Stimulated activated CD8-positive, alpha-beta memory T cell treated with anti-CD3 and anti-CD28 coated beads, Interleukin-7, amount 100 ng/mL, for 24 hours (primary cell): ENCODE measurements at places on chromosomes 2 and 18.

DNA sequence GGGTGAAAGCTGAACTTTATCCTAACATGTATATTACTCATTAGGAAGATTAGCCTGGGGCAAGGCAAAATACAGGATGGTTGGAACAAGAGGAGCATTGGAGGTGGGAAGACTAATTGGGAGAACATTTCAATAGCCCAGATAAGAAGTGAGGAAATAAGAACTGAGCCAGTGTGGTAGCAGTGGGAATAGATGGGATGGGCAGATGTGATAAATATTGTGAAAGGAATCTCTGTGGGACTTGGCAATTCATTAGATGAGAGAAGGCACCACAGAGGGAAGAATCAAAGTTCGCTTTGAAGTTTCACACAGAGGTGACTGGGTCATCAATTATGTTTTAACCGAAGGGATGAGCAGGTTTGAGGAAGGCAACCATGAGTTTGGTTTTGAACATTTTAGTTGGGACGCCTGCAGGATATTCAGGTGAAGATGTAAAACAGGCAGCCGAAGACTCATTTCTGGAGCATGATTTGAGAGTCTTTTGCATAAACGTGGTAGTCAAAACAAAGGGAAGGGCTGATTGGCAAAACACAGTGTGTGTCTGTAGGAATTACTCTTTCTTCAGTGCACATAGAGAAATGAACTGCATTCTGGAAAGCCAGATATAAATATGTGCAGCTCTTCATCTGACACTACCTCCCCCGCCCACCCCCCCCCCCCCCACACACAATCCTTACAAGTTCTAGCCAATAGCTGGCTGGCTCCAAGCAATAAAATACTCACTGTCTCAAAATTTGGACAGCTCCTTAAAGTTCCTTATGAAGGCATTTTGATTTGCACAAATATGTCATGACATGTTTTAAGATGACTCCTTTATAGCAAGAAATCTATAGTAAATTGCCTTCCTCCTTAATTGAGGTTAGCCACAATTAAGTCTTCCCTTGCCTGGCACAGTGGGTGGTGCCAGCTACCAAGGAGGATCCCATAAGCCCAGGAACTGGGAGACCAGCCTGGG lies 1.9 kb upstream of the SLC1A4 start:
- no peak for DNase-seq

- no peak for DNase-seq
These were observed 190.8 kb downstream of the RTP5 start for GRCh38 chr2:242060212-242060835.

- DNase-seq, result no peak
These were observed 226.0 kb downstream of the FAM210A start for GRCh38 chr18:13500227-13500865.

- no peak for DNase-seq
These were observed 50.1 kb downstream of the SLC14A1 start for GRCh38 chr18:45774065-45774521.

DNA sequence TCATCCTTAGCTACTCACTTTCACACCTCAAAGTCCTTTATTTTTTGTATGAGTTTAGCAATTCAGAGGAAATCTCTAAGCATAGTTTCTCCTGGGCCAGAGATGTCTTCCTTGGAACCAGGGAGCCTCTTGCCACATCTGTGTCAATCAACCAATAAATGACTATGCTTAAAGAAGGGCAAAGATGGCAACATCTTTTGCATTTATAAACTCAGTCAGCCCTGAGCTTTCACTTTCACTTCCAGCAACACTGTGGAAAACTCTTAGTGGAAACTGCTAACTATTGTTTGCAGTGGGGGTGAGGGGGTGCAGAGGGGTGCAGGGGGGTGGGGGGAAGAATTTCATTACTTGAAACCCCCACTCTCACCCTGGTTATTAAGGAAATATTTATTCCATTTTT lies 3.4 kb downstream of the ACVR1C start:
- DNase-seq, result no peak

- no peak for DNase-seq
These were observed 629 bp downstream of the PRELID3A start for GRCh38 chr18:12408247-12408869.

GRCh38 chr2:216633616-216634369 lies 573 bp downstream of the IGFBP2 start:
- DNase-seq, result no peak

GRCh38 chr2:47531378-47532042 lies 128.6 kb downstream of the MSH2 start:
- DNase-seq, result no peak

- DNase-seq, result no peak
These were observed 518.2 kb upstream of the ZEB2 start for GRCh38 chr2:145038041-145038525.

DNA sequence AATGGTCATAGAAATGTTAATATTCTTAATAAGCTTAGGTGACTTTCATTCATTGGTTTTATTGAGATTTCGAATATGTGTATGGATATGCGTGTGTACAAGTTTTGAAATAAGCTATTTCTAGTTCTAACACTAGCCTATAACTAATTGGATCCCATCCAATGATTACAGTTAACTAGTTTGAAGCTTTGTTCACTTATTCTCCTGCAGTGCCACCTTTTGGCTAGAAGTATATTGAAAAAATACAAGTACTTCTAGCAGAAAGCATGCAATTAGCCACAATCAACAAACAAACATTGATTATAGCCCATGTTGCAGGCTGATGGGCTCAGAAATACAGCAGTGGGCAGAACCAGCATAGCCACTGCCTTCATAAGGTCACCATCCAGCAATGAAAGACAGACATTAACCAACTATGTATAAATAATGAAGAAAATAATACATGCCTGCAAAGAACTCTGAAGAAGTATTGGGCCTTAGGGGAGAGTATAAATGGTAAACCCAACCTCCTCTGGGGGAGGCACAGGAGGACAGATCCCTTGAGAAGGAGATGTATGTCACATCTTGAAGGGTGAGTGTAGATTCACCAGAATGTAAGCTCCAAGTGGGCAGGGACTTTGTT lies 5.1 kb upstream of the PIEZO2 start:
- DNase-seq, result no peak

DNA sequence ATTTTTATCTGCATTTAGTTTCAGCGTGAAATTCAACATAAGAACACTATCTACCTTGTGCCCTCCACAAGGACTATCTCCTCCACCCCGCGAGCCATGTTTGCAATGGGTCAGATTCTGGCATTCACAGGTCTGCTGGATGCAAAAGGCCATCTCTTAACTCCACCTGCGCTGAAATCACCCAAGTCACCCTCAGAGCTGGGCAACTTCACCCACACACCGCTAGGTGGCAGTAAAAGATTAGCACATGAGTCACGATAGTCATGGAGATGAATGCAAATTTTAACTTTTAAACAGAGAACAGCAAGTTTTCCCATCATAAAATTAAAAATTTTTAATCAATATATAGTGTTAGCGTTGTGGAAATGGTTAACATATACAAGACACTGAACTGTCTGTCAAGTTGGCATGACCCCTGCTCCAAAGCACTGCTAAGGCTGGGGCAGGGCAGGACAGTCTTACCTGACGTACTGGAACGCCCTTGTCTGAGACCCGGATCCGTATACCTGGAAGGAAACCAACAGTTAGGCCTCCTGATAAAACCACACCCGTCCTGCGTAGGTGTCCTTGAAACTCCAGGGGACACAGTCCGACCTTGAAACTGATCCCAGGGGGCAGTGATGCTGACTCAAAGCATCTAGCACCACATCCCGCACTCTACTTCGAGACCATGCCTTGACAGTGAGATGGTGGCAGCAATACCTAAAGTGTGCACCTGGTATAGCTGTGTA lies 89.6 kb downstream of the UXS1 start:
- no peak for DNase-seq

DNA sequence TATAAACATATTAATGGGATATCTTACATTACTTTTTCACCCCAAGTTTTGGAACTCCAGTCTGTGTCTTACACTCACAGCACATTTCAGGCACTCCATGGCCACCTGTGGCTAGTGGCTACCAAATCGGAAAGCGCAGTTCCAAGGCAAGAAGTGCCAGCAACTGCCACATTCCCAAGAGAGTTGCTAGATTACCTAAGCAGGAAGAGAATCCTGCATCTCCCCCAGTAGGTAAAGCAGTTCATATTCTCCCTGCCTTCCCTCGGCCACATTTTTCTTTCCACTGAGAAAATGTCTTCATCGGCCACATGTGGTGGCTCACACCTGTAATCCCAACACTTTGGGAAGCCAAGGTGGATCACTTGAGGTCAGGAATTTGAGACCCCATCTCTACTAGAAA lies 62.8 kb downstream of the MEX3C start:
- DNase-seq, result no peak

DNA sequence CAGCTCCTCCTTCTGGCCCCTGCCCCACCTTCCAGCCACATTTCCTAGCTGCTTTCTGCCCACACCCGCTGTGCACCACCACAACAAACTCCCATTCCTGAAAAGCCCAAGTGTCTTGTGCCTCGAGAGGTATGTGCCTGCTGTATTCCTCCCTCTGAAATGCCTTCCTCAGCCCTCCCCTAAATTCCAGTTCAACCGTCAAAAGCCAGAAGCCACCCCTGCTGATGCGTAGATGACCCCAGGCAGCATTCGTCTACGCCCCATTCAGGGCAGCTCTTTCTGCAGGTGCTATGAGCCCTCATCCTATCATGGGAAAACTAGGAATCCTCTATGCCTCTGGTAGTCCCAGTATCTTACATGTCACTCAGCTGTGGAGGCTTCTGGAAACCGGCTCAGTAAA lies 71.7 kb downstream of the DNMT3A start:
- no peak for DNase-seq

- DNase-seq, result no peak
These were observed 108.5 kb downstream of the WDSUB1 start for GRCh38 chr2:159177957-159178356.

GRCh38 chr18:76442413-76443171 lies 52.5 kb downstream of the ZNF516 start:
- no peak for DNase-seq

DNA sequence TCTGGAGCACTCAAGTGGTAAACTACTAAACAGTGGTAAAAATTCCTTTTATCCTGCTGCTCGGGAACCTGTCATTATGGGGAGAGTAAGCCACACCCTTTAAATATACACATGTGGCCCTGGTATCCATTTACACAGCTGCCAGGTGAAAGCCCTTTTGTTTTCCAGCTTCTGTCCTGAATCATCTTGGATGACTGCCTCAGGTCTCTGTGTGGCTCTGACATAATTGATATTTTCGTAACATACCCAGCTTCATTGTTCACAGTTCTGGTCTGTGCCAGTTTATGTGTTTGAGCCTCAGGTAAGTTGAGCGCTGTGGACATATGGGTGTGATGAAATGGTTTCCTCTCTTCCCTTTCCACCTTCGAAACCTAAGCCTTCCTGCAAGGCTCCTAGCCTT lies 15.7 kb upstream of the TTC39C start:
- DNase-seq, result no peak

DNA sequence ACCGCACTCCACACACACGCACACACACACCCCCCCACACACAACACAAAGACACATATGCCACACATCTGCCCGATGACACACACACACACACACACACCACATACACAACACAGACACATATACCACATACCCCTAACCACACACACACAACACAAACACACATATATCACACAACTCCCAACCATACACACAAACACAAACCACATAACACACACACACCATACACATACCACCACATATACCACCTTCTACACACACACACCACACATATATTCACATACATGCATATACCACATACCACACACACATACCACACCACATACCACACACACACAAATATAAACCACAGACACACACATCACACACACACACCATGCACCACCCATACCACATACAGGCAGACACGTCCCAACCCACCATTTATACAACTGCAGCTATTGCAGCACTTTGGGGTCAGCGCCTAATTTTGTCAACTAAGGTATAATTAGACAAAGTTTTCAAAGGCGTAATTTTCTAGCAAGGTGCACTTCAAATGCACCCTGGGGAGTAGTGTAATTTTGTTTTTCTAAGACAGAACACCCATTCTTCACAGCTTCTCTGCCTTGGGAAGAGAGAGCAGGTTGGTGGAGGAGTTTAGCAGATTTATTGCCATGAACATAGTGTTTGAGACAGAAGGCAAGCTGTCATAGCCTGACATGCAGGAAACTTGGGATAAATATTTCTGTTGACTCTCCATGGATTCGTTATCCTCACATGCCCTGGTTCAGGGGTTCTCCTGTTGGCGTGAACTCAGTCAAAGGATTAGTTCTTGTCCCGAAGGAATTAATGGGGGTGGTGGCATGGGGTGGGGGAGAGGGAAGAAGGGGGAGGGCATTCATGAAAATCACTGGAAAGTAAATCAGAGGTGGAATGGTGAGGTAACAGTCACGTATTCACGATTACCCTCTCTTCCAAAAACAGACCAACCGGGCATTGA lies 416.1 kb downstream of the LPIN1 start:
- DNase-seq, result no peak

GRCh38 chr2:159832026-159832425 lies 34.0 kb upstream of the CD302 start:
- no peak for DNase-seq

DNA sequence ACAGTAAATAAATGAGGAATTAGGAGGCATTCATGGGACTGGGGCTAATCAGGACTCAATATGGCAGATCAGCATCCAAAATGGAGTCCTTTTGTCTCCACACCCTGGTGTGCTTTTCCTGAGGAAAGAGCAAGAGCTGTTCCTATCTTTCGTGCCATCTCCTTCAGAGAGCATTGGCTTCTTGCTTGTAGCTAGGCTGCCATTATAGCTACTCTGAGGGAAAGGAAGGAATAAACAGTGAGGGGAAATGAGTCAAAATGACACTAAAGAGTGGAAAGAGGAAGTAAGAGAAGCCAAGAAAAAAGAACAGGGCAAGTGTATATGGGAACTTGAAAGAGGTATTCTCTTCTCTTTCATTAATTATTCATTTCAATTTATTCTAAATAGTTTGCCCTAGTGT lies 8.4 kb upstream of the NMI start:
- no peak for DNase-seq

DNA sequence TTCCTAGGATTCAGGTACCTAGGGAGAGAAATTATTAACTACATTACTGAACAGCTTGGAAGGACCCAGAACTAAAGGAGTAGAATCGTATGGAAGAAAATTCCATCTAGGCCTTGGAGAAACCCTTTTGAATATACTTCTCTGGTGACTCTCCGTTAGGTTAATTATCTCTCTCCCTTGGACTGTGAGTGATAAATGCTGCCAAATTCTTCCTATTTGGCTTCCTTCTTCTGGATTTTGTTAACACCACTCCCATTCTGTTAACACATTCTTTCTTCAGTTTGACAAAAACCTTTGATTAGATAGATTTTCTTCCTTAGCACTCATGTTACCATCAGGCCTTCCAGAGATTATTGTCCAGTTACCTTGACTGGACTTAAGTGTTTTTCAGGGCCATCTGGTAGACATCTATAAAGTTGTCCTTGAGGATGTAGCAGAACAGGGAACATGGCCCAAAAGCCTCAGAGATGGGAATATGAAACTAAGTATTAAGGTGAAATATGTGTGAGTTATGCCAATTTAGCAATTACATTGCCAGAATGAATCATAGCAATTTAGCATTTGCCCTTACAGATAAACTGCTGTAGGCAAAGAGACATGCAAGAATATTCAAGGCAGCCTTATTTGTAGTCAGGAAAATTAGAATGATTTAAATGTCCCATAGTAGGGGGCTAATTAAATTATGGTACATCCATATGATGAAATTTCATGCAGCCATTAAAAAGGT lies 6.7 kb downstream of the CYP27A1 start:
- no peak for DNase-seq

GRCh38 chr2:28398101-28398834 lies 5.6 kb downstream of the FOSL2 start:
- DNase-seq, result no peak

- DNase-seq, result no peak
These were observed 1.2 kb downstream of the GATA6 start for GRCh38 chr18:22170421-22171257.
